Psoas muscle (tissue), 8 donors: ENCODE measurements at places on chromosomes 3 and 15. TPM values are rescaled to one million over a fixed set of nuclear protein-coding genes. Genes with fewer than 3 reads are reported as not detected.
A peak's percentile ranks its signal among the peaks of the same experiment; 100 is the strongest.

GRCh38 chr3:42539871-42540714 lies 37.6 kb downstream of the VIPR1 start:
- DNase-seq: no peak

- no peak for DNase-seq
These were observed 1.3 kb downstream of the DENND4A start for GRCh38 chr15:65790694-65791334.

DNA sequence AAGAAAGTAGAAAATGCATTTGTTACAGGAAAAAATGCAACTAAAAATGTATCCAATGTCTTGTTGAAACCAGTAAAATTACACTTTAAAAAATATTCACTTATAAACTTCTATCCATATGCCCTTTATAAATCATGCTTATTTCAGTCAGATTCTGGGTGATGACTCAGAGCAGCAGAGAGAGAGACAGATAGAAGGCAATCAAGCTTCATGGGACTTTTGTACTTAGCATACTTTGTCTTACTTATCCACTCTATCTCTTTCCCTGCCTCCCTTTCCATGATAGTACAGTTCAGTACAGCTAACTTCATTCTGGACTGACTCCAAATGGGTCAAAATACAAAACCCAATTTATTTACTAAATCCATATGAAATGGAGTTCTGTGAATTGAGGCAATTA lies 1438.2 kb downstream of the ZPLD1 start:
- no peak for DNase-seq

The MKRN3 gene
- polyA plus RNA-seq: 6.0 TPM

GRCh38 chr15:62807539-62808130 lies 234.9 kb upstream of the TPM1 start:
- DNase-seq: no peak

- peak; percentile 72 for DNase-seq
These were observed 16.1 kb upstream of the SEMA4B start for GRCh38 chr15:90184786-90185704.

DNA sequence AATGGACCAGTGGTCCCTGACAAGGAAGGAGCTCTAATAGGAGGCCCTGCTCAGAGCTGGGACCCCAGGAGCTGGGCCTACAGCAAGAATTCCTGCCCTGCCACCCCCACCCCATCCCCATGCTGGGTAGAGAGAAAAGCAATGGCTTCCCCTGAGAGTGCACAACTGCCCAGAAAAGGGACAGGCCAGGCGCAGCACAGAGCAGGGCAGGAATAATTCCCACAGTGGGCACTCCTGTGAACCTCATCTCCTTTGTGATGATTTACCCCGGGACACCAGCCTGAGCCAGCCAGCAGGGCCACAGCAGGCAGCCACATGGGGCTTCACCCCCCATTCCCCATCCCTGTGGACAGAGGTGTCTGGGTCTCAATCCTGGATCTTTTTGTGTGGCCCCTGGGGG lies 104.0 kb upstream of the IQSEC1 start:
- DNase-seq: no peak

The USP13 gene
- polyA plus RNA-seq: 86.2 TPM

DNA sequence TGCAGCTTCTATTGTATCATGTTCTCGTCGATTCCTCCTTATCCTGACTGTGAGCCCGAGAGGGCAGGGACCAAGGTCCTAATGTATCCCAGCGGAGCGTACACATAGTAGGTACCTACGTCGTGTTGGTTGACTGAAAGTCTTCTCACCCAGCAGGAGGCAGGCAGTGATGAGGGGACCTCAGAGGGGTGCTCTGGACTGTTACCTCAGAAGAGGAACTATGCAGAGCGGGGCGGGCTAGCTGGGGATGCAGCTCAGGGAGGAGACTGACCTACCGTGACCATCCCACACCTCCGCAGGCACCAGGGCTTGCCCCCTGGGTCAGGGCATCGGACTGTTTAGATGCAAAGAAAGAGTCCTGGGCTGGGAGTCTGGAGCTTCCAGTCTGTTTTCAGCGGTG lies 11.4 kb downstream of the CHAC1 start:
- DNase-seq: no peak

The PTPRG gene
- polyA plus RNA-seq: 4.5 TPM

- DNase-seq: no peak
These were observed 15.8 kb upstream of the SSUH2 start for GRCh38 chr3:8660175-8661118.

- DNase-seq: peak; percentile 44
These were observed 14.3 kb downstream of the SMC4 start for GRCh38 chr3:160413613-160414248.

DNA sequence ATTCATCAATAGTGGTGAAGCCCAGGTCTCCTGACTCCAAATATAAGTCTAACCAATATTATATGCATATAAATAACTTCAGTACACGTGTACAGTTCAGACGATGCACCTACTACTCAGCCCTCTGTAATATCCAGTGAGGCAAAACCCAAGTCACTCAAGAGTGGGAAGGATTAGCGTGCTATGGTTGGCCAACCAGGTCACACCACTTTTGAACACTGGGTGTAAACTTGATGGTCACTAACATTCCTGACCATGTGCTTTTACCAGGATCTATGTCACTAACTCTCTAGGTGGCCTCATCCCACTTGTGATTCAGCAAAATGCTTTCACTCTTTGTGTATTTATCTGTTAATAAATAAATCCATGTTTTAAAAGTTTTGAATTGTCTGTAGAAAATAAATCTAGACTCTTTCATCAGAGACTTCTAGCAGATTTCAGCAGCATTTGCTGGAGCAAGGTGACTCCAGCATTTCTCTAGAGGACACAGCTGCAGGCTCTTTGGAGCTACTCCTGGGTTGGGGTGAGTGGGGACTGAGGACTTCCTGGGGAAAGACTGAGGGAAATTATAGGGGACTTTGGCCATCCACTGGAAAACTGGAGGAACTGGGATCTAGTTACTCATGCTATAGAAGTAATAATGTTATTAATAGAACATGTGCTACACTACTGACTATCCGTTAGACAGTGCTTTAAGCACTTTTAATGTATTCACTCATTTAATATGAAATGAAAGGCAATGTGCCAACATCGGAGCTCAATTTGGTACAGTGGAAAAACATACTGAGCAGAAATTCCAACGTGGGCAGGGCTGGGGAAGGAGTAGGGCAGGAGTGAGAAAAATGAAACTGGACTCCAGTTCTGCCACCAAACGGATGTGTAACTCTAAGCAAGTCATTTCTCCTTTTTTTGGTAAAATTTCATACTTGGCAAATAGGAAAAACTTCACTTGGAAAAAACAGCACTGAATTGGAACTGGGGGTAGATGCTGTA lies 97.9 kb downstream of the RORA start:
- no peak for DNase-seq

DNA sequence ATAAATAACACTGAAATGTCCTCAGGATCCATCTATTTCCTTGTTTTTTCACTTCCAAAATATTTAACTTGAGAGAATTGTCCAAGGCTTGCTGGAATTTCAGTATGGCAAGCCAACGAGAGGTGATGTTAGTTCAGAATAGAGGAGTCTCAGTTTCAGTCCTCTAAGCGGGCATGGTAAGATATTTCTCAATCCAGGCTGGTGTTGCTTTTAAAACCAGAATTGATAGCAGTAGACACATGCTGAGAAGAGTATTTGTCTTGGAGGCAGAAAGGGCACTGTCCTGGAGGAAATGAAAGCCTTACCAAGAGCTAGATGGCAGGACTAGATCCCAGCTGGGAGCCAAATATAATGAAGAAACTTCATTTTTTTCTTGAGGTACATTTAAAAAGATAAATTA lies 23.1 kb downstream of the PHLDB2 start:
- no peak for DNase-seq

GRCh38 chr15:56241374-56242105 lies 2.1 kb downstream of the RFX7 start:
- no peak for DNase-seq
